ENCODE measurements at places on chromosomes 6 and 20.

DNA sequence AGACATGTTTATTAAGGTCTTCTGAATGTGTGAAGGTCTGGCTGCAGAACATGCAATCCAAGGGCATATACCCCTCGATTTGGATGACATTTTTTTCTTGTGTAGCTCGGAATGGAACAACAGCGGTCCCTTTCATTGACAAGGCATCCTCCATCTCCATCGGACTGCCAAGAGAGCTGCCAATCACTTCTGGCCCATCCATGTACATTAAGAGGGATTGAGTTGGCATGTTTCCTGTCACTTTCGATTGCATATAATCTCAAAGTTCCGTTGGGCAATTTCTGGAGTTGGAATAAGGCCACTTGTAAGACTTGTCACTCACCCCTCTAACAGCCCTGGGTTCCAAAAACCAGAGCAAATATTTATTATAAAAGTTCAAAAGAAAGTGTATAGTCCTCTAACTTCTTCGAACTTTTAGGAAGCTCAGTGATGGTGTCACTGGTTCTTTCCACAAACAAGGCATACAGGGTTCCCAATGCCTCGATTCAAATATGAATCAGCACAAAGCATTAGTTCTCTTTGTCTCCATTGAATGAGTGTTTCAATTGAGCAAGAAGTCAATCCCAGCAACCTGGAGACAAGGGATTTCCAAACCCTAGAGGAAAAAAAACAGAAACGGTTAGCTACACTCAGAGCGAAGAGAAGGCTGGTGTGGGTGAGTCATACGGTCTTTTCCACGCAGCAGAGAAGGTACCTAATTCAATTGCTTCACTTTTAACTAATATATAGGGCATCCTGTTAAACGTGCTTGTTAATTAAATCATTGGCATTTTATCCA, 10.9 kb downstream of the ZNF217 start:
- DNase-seq = no peak

GRCh38 chr20:25532015-25532751, 53.1 kb downstream of the NINL start:
- DNase-seq = no peak

DNA sequence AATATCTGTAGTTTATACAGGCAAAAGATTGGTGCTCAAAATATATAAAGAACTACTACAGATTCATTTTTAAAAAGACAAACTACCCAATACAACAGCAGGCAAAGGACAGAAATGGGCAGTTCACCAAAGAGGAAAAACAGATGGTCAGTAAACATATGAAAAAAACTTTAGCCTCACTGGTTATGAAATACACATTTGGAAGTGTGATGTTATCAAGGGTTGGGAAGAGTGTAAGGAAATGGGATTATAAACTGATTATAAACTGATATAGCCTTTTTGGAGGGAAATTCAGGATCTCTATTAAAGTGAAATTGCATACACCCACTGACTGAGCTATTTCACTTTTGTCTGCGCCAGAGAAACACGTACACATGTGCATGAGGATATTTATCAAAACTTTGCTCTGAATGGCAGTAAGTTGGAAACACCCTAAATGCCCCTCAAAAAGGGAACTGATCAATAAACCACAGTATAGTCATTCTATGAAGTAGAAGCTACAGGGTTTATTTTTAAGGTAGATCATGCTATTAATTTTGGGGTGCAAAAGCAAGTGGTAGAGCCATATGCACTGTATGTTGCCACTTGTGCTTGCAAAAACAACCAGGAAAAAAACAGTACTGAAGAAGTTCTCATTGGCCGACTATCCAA, 32.2 kb upstream of the ARFGEF2 start:
- no peak for DNase-seq

GRCh38 chr6:67640484-67640883, 994.6 kb upstream of the ADGRB3 start:
- DNase-seq = no peak

DNA sequence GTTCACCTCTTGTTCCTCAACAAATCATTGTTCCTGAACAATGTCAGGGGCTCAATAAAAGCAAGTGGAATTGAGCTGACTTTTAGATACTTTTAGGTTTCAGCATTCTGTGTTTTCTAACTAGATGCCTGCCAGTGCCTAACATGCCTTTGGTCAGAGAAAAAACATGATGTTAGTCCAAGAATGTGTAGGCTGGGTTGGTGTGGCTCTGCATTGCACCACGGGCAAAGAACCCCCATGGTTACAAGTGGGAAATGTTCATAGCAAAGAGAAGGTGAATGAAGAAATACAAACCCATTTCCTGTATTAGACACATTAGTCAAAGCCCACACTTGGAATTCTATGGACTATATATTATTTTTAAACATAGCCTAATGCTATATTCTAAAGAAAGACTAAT, 193.3 kb downstream of the TMEM200A start:
- no peak for DNase-seq

- DNase-seq = no peak
These were observed 190.8 kb downstream of the BMP7 start for GRCh38 chr20:57075603-57076002.

DNA sequence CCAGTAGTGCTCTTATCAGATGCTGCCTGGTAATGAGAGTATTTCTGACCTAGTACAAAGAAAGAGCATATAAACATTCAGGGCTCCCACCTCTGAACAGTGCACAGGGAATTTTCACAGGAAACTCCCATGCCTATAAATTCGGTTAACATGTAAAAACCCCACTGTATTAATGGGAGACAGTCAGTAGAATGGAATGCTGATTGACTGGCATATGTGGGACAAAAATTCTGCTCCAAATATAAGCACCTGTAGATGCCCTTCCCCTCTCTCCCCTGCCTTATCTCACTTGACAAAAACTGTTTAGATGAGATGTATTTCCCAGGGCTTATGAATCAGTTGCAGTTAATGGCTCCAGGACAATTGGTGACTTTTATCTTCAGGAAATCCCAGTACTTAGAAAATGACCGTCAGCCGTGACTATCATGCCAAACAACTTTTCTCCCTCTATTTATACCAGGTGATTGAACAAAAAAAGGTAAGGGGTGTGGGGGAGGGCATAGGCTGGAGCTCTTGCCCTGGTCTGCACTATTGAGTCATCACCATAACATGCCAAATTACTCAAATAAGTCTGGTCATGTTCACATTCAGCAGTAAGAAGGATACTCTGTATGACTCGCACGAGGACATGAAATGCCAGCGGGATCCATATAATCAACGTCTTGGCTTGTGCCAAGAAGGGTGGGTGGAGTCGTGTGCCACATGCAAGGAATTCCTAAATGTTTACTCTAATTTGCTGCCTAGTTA, 176.4 kb upstream of the BMP2 start:
- DNase-seq = no peak

GRCh38 chr6:35719830-35720733, 16.8 kb upstream of the ARMC12 start:
- DNase-seq = no peak

DNA sequence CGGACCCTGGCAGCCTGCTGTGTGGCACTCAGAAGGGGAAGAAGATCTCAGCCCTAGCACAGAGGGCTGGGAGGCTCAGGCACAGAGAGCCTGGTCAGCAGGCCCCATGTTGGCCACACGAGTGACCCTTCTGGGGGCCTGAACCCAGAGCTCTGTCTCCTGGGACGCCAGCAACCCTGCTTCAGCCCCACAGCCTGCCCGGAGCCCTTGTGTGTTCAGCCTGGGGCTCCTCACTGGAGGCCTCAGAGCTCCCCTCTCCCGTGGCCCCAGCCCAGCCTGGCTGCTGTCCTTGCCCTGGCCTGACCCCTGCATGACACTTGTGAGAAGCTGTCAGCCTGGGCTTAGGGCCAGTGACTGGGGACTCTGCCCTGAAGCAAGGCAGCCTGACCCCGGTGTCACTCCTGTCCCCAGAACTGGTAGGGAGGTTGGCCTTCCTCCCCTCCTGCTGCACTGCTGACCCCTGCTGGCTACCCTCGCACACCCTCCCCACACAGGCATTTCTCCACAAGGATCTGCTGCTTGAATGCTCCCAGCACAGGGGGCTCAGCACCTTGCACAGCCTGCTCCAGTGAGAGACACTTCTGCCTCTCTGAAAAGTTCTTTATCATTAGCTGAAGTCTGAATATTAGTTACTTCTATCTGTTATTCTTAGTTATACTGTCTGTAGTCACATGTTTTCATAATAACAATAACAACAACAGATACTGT, 15.4 kb upstream of the IP6K3 start:
- no peak for DNase-seq

DNA sequence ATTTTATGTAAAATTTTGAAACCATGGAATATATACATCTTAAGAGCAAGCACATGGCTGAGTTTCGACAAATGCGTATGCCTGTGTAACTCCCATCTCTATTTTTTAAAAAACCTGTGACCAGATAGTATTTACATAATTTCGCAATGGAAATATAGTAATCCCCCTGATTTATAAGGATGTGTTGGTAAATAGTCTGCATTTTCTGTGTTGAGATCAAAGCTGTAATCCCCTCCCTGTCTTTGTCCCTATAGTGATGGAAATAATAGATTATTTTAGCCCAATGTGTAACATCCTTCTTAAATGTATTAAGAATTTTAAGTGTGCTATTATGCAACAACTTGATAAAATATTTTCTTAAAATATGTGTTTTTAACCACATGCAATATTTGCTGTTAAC, 267.3 kb downstream of the CDKAL1 start:
- no peak for DNase-seq

- no peak for DNase-seq
These were observed 27.4 kb downstream of the PMEPA1 start for GRCh38 chr20:57682184-57683101.

GRCh38 chr6:110414669-110415068, 706 bp downstream of the DDO start:
- no peak for DNase-seq

GRCh38 chr20:1381753-1382591, 10.9 kb downstream of the FKBP1A start:
- no peak for DNase-seq

GRCh38 chr6:81552644-81553043, 199.8 kb downstream of the TENT5A start:
- no peak for DNase-seq

GRCh38 chr6:169958510-169958909, 207.1 kb downstream of the ERMARD start:
- DNase-seq = no peak

GRCh38 chr6:100412872-100413271, 51.8 kb downstream of the SIM1 start:
- DNase-seq = no peak

DNA sequence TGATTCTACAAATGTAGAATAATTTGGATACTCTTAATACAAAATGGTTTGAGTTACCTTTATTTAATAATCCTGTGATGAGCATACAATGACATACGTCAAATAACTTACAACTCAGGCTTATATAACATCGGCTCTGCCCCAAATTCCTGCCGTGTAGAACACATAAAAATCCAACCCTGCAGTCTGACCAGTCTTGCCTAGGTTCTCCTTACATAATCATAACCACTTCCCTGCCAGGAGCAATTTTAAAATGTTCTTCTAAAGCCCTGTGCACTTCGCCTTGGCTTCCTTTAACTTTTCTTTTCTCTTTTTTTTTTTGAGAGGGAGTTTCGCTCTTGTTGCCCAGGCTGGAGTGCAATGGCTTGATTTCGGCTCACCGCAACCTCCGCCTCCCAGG, 16.2 kb upstream of the IER3 start:
- DNase-seq = no peak

DNA sequence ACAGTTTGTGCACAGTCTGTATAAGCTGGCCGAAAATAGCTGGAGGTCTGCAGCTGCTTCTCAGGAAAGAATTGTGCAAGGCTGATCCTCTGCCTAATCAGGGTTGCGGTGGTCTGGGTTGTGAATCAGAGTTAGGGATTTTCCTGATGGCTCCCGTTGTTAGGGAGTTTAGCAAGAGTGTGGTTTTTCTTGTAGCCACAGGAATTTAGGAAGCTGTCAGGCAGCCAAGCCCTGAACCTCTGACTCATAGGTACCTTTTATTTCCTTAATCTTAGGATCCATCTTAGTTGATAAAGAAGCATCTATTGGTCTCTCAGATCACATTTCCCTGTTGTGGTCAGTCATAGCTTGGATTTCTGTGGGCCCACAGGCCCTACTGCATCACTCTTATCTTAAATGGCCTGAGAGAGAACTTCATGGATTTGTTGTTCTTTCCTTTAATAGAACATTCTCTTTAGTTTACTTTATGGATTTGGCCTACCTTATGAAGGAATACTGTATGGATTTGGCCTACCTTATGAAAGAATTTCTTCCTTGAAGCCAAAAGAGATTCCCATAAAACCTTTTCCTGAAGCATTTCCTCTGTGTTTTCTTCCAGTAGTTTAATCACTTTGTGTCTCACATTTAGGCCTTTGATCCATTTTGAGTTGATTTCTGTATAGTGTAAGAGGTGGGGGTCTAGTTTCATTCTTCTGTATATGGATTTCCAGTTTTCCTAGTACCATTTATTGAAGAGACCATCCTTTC, 10.3 kb downstream of the KIF25 start:
- DNase-seq = no peak

DNA sequence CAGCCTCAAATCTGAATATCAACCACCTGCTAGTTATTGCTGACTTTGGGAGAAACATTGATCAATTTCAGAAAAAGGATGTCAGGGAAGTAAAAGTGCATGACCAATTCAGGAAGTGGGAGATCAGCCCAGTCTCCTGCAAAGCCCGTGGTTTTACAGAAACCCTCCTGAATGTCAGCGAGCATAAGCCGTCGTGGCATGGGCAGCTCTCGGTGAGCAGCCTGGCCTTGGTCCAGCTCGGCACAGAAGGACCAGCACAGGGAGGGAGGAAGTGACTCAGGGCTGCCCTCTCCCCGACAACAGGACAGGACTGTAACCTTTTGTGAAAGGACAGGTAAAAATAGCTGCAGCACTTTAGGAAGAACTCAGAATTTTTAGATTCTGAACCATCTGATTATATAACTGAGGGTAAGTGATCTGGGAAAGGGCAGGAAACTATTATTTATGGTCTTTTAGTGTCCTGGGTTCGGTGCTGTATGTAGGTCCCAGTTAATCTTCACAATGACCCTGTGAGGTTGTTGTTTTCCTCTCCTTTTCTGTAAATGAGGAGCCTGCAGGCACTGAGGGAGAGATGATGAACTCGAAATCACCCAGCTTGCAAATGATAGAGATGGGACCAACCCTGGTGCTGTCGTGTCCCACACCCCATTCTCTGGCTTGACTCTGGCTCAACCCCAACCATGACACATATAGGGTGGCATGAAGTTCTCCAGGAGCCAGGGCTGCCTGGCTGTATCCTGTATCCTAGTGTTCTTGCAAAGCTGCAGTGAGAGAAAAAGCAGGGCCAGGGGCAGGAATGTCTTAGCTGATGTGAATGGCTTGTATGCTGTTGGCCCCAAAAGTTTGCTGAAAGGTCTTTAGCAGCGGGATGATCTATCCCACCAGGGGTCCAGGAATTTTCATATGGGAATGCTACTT, 37.6 kb downstream of the NRN1 start:
- no peak for DNase-seq

- DNase-seq = no peak
These were observed 37.1 kb downstream of the TNFAIP3 start for GRCh38 chr6:137903933-137904821.

DNA sequence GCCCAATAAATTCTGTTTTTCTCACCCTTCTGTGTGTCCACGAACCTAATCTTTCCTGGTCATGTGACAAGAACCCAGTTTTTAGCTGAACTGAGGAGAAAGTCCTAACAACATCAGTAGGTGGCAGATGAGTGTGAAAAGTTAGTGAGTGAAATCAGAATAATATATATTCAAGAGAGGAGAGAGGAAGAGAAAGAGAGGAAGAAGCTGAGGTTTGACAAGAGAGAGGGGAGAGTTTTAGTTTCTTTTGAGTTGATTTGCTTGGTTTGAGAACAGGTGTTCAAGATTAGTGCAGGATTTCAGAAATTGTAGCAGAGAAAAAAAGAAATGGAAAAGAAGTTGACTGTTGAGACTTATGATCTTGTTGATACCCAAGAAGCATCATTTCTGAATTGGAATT, 930.5 kb upstream of the FLRT3 start:
- DNase-seq = no peak

- DNase-seq = no peak
These were observed 365.3 kb downstream of the SAMD5 start for GRCh38 chr6:147873816-147874215.
